ENCODE measurements at places on chromosomes 3 and 15.
A peak's percentile ranks its signal among the peaks of the same experiment; 100 is the strongest.

DNA sequence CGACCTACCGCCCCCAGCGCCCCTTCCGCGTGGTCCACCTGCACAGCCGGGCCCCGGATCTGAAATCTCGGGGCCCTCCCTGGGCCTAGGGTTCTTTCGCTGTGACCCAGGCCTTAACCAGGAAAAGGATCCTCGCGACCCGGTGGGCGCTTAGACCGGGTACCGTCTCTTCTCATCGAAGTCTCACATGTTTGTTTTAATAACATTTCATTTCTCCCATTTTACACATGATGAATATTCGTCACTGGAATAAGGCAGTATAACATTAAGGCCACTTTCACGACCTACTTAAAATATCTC, 277 bp upstream of the DALRD3 start:
- no peak for DNase-seq

- no peak for DNase-seq
Measured at GRCh38 chr3:98699132-98699531, 64.0 kb upstream of the ST3GAL6 start.

GRCh38 chr15:58520936-58521292, 89.1 kb downstream of the LIPC start:
- DNase-seq, result no peak

DNA sequence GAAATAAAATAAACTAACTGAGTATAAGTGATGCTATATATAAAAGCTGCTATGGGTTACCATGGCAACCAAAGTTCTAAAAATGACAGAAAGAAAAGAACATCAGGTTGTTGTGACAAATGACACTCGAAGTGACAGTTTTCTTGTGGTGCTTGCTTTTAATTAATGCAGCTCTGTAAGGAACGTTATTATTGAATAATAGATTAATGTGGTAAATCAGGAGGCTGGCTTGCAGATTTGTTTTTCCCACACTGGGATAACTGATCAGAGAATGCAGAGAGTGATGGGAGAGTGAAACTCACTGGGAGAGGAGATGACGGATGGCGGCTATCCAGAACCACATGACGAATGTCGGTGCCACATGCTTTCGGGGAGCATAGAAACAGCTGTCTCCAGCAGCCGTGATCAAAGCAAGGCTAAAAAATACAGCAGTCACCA, 207.0 kb upstream of the ATP10A start:
- no peak for DNase-seq

GRCh38 chr15:84898761-84899160, 14.3 kb downstream of the SLC28A1 start:
- DNase-seq, result no peak

- no peak for DNase-seq
Measured at GRCh38 chr15:66897971-66898370, 167.4 kb upstream of the SMAD3 start.

DNA sequence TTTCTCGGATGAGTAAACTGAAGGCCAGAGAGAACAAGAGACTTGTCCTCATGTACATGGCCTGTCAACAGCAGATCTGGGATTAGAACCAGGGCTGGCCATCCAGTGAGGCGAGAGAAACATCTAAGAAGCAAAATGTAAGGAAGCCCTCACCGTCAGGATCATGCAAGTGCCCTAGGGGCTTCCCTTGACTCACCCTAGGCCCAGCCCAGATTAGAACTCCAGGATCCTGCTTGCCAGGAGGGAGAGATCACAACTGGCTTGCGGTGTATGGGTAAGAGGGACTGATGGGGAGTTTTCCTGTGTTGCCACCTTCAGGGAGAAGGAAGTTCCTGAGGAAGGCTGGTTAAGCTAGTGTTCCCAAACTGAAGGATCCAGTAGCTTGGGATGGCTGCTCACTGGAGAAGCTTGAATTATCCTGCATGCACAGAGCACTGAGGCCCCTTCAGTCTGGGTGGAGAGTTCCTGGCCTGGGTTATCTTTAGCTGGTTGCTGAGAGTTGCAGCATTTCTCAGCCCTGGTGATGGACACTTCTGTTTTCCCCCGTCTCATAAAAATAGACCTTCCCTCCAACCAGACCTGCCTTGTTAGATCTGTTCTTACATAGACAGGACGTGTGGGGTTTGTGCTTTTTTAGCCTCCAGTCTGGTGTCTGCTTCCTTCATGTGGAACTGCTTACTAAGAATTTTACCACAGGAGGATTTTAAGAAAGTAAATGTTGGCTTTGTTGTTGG, 28.2 kb upstream of the XIRP1 start:
- DNase-seq, result no peak

DNA sequence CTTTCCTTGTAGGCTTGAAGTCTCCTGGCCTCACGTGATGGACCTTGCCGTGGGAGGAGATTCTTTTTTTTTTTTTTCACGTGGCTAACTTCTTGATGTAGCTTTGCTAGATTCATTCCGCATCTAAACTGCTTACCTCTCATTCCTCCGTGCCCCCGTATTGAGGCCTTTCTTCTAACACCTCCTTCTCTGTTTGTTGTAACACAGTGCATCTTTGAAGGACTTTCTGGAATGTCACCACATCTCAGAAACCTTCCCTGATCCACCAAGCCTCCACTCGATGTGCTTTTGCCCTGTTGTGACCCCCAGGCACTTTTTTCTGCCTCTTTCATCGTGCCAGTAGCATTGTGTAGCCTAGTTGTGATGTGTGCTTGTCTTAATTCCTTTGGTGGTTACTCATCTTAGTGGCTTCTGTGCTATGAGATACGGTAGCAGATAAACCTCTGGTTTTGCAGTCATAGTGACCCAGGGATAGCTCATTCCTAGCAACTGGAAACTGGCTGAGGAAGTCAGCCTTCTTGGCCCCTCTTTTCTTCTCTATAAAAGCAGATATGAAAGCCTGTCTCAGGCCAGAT, 1.6 kb upstream of the BNC1 start:
- DNase-seq, result no peak

DNA sequence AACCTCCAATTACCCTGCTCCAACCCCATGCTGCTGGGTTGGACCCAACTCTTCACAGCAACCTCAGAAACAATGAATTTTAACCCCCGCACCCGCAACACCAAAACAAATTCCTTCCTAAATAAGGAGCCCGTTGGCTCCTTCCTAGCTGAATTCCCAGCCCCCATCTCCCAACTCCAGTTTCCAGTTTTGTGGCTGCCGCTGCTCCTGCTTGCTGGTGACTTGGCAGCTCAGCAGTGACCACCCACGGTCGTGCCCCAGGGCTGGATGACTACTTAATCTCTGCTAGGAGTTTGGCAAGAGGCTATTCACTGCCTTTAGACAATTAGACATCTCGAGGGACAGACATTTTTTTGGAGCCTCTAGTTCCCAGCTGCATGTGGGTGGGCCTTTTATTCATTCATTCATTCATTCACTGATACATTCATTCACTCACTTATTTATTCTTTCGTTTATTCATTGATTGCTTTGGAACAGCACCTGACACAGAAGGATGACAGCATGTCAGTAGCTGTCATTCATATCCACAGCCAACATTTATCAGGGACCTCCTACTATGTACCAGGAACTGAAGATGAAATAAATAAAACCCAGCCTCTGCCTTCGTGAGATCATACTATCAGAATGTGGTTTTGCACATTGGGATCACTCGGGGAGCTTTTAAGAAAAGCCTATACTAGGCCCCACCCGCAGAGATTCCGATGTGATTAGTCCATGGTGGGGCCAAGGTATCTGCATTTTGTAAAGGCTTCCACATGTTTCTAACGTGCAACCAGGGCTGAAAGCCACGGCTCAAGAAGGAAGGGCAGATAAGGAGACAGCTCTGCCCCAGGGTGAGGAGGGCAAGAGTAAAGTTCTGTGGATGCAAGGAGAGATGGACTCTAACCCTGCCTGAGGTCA, 256.5 kb downstream of the SHQ1 start:
- DNase-seq, result peak; percentile 54

GRCh38 chr3:192826214-192827006, 91.2 kb downstream of the MB21D2 start:
- DNase-seq, result no peak

DNA sequence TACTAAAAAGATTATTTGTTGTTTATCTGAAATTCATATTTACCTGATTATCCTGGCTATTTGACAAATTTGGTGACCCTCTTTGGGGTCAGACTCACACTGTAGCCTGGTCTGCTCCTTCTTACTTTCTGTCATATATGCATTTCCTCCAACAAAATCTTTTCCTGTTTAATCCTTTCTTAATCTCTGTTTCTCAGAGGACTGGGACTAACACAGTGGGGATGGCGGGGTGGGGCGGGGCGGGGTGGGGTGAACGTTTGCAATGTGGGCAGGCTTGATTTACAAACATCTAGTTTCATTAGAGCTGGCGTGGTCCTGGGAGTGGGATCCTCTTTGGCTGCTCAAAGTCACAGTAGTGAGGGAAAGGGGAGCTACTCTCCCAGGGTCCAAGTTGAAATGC, 35.3 kb upstream of the CDCP1 start:
- no peak for DNase-seq

DNA sequence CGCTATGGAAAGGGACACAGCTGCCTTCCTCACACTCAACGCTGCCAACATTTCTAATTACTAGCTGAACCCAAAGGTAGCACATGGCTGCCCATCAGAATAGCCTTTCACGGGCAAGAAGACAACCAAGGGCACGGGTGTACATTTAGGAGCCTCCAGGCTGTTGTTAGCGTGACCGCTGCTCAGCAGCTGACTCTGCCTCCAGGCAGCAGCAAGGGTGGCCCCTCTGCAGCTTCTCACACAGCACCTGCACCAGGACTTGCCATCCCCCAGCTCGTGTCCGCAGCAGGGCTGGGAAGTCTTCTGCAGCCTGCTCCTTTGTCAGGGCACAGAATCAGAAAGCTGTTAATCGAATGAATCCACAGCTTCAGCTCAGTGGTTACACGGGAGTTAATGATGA, 146.8 kb downstream of the ADAMTS17 start:
- no peak for DNase-seq

GRCh38 chr3:29690686-29691353, 409.9 kb downstream of the RBMS3 start:
- no peak for DNase-seq

- no peak for DNase-seq
Measured at GRCh38 chr3:59064276-59064675, 14.5 kb upstream of the CFAP20DC start.

DNA sequence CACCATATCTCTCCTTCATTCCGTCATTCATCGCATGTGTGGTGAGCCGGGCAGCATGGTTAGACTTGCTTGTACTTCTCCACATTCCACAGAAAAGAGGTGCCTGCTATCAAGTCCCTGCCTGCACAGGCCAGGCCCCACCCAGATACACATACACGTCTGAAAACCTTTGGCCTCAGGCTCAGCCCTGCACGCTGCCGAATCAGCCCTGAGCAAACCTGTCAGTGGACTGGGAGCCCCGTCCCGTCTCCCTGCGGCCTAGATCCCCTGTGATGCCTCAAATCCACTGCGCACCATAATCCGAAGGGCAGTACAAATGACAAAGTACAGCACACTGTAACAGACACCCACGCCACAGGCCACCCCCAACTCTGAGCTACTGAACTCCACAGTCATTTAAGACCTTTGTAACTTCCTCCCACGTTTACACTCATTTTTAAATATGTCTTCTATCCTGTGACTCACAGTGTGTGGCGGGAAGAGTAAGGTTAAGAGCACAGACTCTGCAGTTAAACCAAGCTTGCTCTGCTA, 67.1 kb downstream of the MB21D2 start:
- peak; percentile 50 for DNase-seq

DNA sequence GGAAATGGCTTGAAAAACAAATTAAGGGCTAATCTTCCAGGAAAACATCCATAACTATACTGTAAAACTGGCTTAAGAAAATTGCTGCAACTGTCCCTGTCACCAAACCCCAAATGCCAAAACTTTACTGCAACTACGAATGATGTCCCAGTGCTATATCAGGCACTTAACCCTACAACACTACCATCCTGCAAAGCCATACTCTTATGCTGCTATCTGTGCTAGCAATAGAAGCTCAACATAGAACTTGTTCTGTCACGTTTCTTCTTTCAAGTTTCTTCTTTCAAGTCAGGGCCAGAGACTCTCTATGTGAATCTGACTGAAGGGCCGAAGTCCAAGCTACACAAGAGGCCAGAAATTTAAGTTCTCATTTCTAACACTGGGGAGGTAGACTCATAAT, 92.5 kb downstream of the IGSF11 start:
- DNase-seq, result no peak

DNA sequence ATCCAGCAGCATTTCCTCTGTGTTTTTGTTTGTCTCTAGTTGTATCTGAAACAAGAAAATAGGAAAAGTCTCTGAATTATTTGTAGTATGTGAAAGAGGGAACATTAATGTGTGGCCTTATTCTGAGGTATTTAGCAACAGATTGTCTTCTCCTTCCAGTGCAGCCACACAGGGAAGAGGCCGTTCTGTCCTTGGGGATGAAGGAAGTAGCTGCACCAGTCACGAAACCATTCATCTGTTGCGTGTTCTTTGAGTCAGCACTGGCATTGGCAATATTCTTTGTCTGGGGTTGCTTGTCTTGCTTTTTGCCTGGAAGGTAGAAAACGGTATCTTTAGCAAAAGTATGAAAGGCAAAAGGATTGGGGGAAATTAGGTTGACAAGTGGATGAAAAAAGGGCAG, 91.6 kb downstream of the CDIN1 start:
- DNase-seq, result no peak

DNA sequence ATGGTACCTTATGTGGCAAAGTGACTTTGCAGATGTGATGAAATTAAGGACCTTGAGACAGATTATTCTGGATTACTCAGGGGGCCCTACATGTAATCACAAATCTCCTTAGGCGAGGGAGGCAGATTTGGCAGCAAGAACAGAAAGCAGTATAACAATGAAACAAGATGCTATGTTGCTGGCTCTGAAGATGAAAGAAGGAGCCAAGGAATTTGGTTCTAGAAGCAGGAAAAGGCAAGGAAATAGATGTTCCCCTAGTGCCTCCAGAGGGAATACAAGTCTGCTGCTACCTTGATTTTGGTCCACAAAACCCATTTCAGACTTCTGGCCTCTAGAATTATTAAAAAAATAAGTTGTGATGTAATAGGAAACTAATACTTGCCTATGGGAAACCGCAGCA, 64.5 kb downstream of the PIK3R4 start:
- DNase-seq, result no peak

DNA sequence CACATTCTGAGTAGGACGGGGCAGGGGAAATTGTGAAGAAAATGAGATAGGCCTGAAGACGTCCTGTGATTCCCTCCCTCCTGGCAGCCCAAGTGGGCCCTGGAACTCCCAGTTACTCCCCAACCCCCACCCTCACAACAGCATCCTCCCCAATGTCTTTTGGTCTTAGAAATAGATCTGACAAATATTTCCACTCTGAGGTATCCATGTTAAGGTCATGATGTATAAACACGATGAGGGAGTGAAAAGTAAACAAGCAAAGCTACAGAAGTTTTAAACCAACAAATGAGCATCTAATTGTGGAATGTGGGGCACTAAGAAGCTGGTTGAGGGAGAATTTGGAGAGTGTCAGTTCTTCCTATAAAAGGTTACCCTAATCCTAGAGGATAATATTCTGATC, 103.7 kb upstream of the AADACL2 start:
- no peak for DNase-seq

DNA sequence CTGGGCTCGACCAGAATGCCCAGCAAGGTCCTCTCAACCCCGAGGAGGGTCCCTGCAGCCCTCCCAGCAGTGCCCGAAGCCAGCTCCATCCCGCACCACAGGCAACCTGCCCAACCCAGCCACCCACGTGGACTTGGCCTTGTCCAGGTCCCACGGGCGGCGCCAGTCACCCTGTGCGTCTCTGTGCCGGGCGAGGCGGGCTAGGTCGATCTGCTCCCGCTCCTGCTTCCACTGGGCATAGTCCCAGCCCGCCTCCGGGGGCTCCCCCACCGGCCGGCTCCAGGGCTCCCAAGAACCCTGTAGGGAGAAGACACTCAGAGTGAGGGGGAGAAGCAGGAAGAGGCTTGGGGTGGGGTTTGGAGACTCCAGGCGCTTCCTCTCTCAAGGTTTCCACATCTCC, 3.1 kb downstream of the CCDC9B start:
- no peak for DNase-seq
